ENCODE measurements at places on chromosomes 2 and 18. TPM values are rescaled to one million over a fixed set of nuclear protein-coding genes. Genes with fewer than 3 reads are reported as not detected.

- H3K4me3 ChIP-seq: no peak overlapping the region
- no peaks in the 10 kb centered on the region for H3K36me3 ChIP-seq
- H3K27ac ChIP-seq: no peak overlapping the region
These were observed 2.7 kb upstream of the ERFE start for GRCh38 chr2:238155761-238156694.

GRCh38 chr2:76050196-76050595, 339.5 kb upstream of the GCFC2 start:
- H3K27ac ChIP-seq: no peak overlapping the region
- H3K36me3 ChIP-seq: no peaks in the 10 kb centered on the region
- no peak for DNase-seq

UGT1A4 gene
- 0.98 TPM for total RNA-seq

GNLY gene
- 3.2 TPM for total RNA-seq

GATA6 gene
- 9.8 TPM for total RNA-seq

LIMS3 gene
- 2.2 TPM for total RNA-seq

CFAP53 gene
- total RNA-seq: not detected
